ENCODE measurements at places on chromosomes 1 and 21.

- DNase-seq = peak; percentile 93
Observed at GRCh38 chr1:204758601-204759000, 73.1 kb upstream of the LRRN2 start.

GRCh38 chr1:20429296-20429695 is 56.7 kb downstream of the CAMK2N1 start:
- no peak for DNase-seq

GRCh38 chr1:184219414-184219813 is 167.4 kb upstream of the C1orf21 start:
- no peak for DNase-seq

DNA sequence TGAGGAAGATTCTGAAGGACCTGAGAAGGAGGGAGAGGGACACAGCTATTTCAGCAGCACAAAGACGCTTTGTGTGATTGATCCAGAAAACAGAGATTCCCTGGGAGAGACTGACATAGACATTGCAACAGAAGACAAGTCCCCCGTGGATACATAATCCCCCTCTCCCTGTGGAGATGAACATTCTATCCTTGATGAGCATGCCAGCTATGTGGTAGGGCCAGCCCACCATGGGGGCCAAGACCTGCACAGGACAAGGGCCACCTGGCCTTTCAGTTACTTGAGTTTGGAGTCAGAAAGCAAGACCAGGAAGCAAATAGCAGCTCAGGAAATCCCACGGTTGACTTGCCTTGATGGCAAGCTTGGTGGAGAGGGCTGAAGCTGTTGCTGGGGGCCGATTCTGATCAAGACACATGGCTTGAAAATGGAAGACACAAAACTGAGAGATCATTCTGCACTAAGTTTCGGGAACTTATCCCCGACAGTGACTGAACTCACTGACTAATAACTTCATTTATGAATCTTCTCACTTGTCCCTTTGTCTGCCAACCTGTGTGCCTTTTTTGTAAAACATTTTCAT is 161.3 kb upstream of the SGIP1 start:
- no peak for DNase-seq

- DNase-seq = no peak
Observed at GRCh38 chr1:221910222-221910621, 168.3 kb upstream of the DUSP10 start.

DNA sequence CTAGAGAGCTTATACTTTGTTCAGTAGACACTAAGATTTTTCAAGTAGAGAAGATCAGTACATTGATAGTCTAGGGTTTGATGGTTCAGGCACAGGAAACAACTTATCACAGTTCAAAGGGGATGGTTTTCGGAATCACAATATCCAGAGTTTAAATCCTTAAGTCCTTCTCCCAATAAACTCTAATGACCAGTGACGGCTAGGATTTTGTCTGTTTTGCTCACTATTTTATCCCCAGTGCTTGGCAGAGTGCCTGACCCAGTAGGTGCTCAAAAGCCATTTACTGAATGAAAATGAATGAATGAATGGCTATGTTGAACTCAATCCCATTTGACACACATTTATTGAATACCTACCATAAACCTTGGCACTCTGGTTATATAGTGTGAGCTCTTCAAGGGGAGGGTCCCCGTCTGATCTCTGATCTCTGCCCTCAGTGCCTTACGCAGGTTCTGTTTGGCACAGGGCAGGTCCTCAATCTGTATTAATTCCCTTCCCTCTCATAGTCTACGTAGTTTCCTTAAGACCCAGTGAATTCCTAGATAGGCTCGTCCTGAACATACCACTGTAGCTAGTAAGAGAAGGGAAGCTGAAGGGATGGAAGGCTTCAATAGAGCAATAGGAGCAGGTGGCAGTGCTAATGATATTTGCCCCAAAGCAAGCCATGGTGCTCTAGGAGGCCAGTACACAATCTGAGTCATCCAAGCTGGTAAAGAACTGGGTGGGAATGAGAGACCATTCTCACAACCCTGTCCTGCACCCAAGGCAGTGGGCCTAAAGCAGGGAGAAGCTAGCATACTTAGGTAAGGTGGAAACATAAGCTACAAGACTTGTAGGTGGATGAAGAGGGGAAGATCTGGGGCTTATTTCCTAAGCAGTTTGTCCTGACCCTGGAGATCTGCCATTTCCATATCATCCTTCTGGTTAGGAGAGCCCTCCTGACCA is 53.4 kb downstream of the DMAP1 start:
- DNase-seq = no peak

GRCh38 chr1:31196685-31197084 is 43.0 kb downstream of the NKAIN1 start:
- no peak for DNase-seq

GRCh38 chr1:51433269-51433971 is 85.6 kb downstream of the EPS15 start:
- DNase-seq = peak; percentile 20

DNA sequence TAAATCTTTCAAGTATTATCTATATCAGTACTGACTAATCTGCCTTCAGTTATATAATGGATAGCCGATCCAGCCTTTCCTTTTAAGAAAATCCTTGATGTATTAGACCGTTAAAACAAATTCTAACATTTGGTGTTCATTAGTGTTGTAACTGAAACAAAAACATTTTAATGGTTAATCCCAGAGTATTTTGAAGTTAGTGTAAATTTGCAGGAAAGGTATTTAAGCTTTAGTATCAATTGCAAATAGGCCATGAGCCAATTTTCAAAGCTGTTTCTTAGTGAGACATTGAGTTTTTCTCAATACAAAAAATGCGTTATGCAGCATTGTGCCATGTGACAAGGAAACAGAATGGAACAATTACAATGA is 29.6 kb downstream of the DISP1 start:
- no peak for DNase-seq

- DNase-seq = no peak
Observed at GRCh38 chr1:109793089-109793485, 29.4 kb upstream of the EPS8L3 start.

GRCh38 chr1:100862591-100862990 is 32.1 kb downstream of the EXTL2 start:
- no peak for DNase-seq

DNA sequence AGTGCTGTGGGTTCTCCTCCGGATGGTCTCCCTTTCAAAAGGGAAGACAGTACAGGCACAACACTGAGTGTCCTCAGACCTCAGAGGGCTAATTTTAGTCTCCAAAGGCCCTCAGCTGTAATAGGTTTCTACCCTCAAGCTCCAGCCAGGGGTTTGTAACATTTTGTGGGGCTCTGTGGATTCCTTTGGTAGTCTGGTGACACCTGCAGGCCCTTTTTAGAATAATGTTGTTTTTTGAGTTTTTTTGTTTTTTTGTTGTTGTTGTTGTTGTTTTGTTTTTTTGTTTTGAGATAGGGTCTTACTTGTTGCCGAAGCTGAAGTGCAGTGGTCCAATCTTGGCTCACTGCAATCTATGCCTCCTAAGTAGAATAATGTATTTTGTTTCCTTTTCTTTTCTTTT is 15.0 kb upstream of the TMEM201 start:
- DNase-seq = no peak

DNA sequence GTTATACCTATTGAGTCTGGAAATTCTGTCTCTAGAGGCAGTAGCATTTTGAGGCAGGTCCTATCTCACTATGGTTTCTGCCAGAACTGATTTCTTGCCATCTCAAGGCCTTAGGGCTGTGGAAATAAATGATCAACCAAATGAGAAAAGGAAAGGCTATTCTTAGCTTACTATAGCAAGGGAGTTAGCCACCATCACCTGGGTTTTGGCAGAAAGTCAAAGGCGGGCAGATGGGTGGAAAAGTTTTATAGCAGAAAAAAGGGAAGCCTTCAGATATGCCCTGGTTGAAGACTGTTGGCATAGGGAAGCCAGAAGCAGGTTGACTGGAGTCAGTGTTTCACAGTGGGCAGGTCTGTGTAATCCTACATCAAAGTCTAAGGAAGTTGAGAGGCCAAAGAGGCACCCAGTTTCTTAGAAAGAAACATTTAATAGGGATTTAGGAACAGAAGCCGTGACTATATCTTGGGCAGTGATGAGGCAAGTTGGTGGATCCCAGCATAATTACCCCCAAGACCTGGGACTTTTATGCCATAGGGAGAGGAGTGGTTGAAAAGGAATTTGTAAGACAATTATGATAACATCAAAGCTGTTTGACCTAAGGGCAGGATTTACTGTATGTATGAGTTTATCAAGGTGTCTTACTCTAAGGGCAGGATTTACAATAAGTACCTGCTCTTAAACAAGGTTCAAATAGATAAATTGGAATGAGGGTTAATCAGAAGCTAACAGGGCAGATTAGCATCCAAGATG is 29.7 kb downstream of the CTH start:
- no peak for DNase-seq
